NCI-H2081 treated with DMSO at 0.1 percent for 48 hours (cell line): ENCODE measurements at places on chromosomes 1 and 21.

GRCh38 chr1:219381396-219381795 is 207.7 kb downstream of the LYPLAL1 start:
- no peak for DNase-seq

DNA sequence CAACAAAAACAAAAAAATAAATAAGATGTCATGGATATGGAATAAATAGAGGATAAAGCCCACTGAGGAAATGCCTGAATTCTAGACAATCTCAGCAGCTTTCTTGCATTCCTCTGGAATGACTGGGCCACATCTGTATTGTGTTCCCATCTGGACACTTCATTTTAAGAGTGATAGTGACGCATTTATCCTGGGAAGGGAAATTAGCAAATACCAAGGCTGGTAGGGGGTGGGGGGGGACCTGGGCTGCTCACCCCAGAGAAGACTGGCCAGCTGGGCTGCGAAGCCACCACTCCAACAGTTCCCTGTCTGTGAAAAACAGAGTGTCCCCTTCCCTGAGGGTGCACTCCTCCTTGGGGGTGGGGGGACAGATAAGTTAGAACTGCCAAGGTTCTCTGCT is 106.3 kb downstream of the HIVEP3 start:
- no peak for DNase-seq

- no peak for DNase-seq
Measured at GRCh38 chr1:29633771-29634170, 397.4 kb downstream of the PTPRU start.

- DNase-seq, result no peak
Measured at GRCh38 chr1:46030876-46031660, 101.4 kb downstream of the PIK3R3 start.

DNA sequence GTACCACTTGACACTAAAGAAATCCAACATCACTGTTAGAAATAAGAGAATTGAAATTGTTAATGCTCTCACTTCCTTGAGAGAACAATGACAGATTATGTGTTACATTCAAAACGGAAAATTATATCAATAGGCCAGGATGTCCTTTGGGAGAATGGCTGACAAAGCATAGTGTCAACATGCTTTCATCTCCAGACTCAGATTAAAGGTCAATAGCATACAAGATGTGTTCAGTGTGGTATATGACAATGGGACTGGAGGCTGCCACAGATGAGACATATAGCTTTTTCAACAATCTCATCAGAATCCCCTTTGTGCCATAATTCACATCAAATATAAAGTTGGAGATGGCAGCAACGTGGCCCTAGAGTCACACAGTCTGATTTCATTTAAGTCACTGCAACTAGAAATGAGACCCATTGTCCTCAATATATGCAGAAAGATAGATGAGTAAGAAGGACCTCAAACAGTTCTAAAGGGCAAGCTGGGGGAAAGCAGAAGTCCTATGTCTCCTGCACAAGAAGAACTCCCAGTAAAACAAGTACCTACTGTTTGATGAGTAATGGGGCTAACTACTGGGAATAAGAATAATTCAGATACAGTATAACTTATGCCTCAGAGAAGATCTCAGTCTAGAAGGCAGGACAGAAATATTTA is 327.9 kb downstream of the TTLL7 start:
- DNase-seq, result no peak

DNA sequence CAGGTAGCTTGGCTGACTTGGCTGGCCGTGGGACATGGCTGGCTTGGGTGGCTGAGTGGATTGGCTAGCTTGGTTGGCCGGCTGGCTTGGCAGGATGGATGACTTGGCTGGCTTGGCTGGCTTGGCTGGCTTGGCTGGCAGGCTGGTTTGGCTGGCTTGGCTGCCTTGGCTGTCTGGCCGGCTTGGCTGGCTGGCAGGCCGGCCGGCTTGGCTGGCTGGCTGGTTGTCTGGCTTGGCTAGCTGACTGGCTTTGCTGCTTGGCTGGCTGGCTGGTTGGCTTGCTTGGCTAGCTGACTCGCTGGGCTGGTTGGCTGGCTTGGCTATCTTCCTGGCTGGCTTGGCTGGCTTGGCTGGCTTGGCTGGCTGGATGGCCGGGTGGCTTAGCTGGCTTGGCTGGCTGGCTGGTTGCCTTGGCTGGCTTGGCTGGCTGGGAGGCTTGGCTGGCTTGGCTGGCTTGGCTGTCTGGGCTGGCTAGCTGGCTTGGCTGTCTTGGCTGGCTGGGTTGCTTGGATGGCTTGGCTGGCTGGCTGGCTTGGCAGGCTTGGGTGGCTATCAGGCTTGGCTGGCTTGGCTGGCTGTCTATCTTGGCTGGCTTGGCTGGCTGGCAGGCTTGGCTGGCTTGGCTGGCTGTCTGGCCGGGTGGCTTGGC is 129.7 kb upstream of the FAM72C start:
- DNase-seq, result no peak

GRCh38 chr1:10490286-10490970 is 15.7 kb downstream of the PEX14 start:
- DNase-seq, result no peak

DNA sequence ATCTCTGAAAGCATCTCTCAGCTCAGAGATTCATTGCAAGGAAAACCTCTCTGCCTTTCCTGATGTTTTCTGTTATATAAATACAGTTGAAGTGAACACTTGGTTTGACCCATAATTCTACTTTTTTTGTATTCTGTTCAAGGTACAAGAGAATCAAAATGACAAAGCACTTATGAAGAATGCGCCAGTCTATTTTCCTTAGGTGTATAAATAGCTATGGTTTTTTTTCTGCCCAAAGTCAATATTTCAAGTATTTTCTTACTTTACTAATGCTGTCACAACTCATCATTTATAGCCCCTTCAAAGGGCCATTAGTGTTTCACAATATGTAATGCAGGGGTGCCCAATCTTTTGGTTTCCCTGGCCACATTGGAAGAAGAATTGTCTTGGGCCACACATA is 142.5 kb upstream of the C1orf105 start:
- no peak for DNase-seq

GRCh38 chr1:225464851-225465792 is 37.3 kb upstream of the LBR start:
- DNase-seq, result no peak

- DNase-seq, result no peak
Measured at GRCh38 chr1:234500269-234500668, 21.3 kb upstream of the TARBP1 start.

- DNase-seq, result no peak
Measured at GRCh38 chr21:32347977-32348376, 44.8 kb downstream of the URB1 start.

DNA sequence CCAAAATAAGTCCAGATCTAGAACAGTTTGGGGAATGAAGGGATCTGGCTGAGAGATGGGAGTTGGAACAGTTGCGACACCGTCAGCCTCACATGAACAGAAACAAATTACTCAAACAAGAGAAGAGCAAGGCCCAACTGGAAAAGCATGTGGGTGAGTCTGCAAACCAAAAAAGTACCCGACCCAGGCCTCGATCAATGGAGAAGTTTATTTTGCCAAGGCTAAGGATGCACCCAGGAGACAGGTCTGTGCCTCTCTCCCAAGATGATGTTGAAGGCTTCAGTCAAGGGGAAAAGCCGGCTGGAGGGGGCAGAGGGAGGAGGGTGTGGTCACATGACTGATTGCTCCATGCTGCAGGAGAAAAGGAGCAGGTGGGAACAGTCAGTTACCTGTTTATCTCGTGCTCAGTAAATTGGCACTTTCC is 42.3 kb downstream of the KRTAP10-1 start:
- no peak for DNase-seq

DNA sequence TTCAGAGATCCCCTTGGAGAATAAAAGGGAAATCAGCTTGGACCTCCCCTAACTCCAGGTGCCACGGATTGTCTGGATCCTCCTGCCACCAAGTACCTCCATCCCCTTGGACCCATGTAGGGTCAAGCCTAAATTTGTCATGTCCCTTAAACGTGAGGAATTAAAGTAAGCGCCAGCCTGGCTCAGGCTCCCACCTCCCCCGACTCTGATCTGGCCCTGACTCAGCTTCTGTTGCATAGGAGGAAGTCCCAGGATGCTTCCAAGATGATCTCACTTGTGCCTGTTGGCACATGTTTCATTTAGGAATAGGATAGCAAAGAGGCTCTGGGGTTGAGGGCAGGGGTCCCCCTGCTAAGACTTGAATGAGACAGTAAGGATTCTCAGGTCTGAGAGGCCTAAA is 231.9 kb upstream of the JUN start:
- DNase-seq, result no peak

DNA sequence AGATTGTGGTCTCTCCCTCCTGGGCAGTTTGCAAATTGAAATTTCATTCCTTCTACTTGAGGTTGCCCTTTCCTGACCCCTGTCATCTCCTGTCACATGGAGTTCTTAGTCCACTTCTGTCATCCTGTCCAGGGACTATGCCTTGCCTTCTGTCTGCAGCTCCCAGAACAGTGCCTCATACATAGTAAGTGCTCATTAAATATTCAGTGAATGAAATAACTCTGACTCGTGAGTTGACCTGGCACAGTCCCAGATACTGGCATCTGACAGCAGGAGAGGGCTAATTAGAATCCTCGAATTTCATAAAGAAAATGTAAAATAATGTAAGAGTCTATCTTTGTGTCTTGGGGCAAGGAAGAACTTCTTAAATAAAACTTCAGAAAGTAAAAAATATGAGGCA is 50.8 kb downstream of the CNIH3 start:
- DNase-seq, result no peak

DNA sequence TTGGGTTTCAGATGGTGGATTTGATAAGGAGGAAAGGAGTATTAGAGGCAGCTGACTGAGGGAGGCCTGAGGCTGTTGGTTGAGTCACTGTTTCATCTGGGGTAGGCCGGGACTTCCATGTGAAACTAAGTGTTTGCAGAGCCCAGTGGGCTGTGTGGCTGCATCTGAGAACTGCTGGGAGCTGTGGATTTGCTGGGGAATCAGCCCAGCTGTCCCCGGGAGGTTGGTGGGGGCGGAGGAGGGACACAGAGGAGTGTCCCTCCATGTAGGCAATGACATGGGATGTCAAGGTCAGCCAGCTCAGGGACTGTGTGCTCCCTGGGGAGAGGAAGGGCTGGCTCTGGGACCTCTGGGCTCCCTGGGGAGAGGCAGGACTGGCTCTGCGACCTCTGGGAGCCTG is 36.4 kb downstream of the SLC2A7 start:
- no peak for DNase-seq

- DNase-seq, result no peak
Measured at GRCh38 chr21:22758478-22758877, 1760.3 kb downstream of the NCAM2 start.

DNA sequence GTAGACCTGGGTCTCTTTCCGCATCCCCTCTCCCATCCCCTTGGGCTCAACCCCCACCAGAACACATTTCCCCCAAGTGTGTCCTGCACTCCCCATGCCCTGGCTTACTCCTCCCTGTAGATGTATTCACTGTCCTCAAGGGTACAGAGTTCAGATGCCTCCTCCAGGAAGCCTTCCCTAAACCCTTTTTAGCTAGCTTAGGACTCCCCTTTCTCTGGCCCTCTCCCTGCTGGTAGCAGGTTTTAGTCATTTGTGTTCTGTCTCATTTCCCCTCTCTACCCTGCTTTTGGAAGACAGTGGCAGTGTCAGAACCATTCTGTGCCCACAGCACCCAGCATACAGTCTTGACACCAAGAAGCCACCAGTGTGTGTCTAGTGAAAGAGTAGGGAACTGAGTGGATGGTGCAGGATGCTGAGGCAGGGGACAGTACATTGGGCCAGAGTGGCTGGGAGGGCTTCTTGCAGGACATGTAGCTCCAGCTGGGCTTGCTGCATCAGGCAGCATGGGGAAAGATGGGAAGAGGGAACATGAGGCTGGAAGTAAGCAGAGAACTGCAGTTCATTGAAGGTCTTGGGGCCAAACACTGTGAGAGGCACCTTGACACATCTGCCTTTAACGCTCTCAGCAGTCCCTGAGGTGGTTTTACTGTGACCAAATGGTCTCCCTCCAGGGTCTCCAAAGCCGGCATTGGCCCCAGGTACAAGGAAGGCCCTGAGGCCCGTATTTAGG is 2.5 kb downstream of the FOXO6 start:
- DNase-seq, result no peak

DNA sequence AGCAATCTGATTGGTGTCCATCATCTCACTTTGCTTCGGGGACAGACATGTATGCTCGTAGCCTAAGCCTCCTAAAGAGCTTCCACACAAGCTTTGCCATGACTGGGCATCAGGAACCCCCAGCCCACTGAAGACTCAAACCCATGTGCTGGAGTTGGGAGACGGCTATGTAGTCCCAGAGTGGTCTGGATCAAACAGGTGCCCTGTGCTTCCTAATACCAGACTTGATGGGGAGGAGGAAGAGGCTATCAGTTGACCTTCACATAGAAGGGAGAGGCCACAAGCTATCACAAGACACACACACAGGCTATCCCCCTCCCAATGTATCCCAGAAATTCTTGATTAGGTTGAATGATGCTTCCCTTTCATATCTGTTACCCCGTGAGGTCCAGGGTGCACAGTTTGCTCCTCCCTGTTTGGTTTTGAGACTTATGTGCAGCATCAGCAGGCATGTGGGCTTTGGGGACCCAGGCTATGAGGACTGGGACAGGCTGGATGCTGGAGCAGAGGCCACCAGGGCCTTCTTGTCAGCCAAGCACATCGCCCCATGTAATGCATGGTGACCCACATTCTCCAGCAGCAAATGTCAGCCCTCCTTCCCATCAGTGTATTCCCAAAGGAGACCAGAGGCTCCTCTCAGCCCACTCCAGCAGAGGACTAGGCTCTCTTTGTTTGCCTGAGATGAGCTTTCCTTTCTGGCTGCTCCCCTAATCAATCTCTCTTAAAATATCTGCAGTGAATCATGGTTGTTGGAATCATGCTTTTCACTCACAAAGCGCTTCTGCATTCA is 159.8 kb downstream of the GRIK3 start:
- DNase-seq, result no peak

DNA sequence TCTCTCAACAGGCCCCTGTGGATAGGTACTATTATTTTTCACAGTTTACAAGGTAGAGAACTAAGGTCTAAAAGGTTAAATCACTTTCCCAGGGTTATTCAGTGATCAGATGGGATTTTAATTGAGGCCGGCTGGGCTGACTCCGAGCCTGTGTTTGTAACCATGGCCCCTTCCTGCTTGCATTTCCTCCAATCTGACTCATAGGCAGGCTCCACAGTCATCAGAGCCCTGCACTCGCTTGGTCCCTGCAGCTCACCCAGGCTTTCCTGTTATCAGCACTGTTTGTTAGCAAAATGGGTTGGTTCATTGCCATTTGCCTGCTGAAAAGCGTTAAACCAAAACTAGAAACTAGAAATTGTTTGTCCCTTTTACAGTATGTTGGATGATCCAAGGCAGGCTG is 41.4 kb upstream of the LMX1A start:
- DNase-seq, result no peak
